ENCODE measurements at places on chromosomes 1 and 21.

GRCh38 chr21:45580576-45581321 lies 38.5 kb upstream of the SLC19A1 start:
- DNase-seq = no peak

DNA sequence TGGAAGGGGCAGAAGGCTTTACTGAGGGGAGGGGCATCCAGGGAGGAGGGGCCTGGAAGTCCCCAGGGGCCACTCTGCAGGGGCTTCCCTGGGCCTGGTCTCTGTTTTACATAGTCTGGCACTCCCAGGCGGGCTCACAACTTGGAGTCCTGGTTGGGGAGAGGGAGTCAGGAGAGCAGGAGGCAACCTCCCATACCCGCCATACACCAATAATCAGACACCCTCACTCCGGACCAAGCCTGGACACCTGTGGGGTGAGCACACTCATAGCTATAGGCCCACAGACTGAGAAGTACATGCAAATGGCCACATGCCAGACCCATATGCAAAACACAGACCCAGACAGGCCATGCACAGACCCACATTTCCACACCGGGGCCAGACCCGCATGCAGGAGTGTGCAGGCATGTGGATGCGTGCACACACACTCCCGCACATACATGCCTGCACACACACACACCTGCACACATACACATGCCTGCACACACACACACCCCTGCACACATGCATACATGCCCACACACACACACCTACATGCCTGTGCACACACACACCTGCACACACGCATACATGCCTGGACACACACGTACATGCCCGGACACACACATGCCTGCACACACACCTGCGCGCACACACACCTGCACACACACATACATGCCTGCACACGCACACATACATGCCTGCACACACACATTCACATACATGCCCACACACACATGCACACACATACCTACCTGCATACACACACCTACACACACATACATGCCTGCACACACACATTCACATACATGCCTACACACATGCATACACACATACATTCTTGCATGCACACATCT lies 89.5 kb upstream of the RUNX3 start:
- no peak for DNase-seq

DNA sequence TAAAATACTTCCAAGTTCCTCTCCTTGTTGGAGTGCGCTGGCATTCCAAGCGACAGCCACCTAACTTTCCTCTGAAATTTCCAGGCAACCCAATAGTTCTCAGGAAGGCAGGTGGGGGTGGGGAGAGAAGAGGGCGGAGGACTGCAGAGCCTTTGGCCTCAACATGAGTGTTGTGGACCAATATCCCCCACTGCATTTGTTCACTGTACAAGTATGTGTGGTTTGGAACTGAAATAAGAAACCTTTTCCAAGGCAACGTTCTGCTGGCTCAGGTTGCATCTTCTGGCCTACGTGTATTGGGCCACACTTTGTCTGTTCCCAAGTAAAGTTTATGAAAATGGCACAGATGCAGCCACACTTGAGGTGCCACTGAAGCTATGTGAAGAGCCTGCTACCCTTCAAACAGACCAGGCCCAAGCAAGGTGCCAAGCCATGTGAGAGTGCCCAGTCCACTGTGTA lies 153.4 kb downstream of the DHRS3 start:
- no peak for DNase-seq

DNA sequence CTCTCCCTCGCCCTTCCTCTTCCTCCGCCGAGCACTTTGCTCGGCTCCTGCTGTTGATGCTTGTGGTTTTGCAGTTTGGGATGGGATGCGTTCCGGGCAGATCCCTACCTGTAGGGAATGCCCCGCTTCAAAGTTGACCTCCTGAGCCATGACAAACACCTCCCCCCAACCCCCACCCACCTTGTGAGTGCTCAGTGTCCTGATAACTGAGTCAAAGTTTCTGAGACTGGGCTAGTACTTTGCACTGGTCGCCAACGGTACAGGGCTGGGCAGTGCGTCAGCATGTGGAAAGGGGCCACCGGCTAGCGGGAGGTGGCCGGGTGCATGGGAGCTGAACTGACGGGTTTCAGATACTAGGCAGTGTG lies 771 bp downstream of the RABGAP1L start:
- DNase-seq = no peak

DNA sequence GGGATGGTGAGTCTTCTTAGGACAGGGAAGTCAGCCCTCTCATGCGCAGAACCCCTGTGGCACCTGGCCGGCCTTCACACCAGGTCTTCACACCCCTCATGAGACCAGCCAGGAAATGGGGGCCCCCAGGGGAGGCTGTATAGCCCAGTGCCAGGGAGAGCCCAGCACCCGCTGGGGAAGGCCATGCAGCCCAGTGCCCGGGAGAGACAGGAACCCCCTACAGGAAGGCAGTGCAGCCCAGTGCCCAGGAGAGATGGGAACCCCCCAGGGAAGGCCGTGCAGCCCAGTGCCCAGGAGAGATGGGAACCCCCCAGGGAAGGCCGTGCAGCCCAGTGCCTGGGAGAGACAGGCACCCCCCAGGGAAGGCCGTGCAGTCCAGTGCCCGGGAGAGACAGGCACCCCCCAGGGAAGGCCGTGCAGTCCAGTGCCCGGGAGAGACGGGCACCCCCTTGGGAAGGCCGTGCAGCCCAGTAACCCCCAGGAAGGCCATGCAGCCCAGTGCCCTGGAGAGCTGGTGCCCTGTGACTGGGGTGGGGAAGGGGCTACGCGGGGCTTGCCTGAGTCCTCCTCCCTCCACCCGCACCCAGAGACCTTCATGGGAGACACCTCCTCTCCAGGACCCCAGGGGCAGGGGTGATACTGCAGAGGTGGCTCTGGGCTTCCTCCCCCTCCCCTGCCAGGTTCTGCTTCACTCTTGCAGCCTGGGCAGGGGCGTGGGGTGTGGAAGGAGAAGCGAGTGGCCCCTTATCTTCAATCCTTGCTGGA lies 110.5 kb upstream of the COL6A1 start:
- no peak for DNase-seq

DNA sequence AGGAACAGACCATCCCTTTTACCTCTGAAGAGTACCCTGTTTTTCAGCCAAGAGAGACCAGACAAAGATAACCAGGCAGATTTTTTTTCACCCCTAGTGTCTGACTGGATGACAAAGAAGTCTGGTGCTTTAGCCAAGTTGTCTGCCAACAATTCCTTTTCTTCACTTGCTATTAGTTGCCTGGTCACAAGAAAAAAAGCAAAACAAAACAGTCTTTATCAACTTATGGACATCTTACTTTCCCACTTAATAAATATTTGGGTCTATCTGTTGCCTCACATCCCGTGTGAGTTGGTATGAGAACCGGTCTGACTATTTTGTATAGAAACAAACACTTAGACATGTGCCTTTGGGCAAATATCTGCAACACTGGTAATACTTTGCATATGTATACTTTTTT lies 662.9 kb downstream of the PLPP3 start:
- no peak for DNase-seq

GRCh38 chr1:59682396-59683080 lies 132.2 kb upstream of the HOOK1 start:
- no peak for DNase-seq

DNA sequence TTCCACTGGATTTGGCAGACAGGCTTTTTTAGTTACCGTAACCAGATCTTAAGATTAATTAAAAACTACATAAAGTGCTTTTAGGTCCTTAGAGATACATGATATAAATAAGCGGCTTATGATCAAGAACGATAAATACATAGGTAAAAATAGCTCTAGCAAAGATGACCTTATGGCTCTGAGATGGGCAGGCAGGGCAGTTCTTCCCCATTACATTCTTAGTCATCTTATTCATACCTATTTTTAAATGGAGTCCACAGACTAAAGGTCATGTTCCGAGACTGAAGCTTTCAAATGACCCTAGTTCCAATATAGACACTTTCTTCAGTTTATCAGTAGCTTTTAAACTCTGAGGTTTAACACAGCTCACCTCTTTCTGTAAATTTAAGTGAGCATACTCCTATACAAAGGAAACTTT lies 4.3 kb downstream of the MCL1 start:
- DNase-seq = no peak

DNA sequence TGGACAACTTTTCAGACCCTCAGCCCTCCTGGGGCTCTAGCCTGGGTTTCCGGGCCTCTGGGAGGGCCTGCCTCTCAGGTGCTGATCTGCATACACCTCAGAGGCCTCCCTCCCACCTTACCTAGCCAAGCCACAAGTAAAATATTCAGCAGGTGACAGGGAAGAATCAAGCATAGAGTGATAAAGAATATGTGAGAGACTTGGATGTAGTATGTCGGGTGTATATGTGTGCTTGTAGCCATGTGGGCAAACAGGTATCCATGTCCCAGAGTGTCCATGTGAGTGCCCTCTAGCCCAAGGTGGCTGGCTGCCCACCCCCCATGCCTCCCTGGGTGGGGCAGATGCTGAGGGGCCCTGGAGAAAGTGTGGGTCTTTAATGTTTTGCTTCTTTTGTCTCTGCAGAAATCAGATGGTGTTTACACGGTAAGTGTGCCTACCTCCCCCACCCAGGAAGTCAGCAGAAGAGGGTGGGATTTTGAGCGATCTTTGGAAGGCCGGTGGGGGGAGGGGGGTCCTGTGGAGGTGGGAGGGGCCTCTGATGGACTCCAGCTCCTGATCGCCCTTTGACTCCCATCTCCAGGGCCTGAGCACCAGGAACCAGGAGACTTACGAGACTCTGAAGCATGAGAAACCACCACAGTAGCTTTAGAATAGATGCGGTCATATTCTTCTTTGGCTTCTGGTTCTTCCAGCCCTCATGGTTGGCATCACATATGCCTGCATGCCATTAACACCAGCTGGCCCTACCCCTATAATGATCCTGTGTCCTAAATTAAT lies 3.4 kb downstream of the FCER1G start:
- no peak for DNase-seq

DNA sequence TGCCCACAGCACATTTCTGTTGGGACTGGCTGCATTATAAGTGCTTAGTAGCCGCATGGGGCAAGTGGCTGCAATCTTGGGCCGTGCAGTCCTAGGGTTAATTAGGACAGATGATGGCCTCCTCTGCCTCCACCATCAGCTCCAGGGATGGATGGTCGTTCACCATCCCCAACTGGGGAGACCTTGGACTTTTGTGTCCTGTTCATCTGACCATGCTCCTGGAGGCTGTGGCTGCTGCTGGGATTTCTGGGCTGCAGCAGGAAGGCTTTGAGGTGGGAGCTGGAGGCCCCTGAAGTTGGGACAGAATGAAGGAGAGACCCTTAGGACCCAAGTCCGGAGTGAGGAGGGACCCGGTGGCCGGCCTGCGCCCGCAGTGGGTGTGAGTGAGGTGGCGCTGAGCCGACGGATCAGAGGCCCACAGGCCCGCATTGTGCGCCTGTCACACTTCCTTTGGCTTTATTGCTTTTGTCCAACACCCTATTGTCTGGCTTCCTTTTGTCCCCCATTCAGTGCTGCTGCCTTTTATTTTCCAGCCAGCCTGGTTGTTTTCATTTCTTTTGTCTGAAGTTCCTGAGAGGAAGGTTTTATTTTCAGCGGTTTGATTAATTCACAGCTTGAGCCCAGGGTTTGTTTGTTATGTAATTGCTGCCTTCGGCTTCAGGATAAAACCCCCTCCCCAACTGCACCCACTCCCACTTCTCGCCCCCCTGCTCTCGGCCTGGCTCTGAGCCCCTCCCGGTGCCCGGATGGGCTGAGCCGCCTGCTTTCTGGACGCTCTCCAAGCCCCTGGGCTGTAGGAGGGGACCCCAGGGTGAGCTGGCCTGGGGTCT lies 35.6 kb downstream of the SOX13 start:
- DNase-seq = no peak

DNA sequence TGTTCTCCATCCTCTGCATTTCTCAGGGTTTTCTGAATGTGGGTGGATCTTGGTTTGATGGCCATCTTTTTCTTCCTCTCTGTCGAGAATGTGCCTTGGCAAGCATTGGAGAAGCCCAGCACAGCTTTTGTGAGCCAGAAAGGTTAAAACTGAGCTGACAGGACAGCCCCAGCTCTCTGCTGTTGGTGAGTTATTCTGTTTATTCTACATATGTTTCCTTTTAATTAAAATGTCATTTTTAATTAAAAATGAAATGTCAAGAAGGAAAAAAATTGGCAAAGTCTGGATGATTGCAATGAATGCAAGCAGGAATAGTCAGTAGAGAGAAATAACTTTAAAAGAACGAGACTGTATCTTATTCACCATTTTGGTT lies 325.8 kb downstream of the PTBP2 start:
- DNase-seq = no peak

DNA sequence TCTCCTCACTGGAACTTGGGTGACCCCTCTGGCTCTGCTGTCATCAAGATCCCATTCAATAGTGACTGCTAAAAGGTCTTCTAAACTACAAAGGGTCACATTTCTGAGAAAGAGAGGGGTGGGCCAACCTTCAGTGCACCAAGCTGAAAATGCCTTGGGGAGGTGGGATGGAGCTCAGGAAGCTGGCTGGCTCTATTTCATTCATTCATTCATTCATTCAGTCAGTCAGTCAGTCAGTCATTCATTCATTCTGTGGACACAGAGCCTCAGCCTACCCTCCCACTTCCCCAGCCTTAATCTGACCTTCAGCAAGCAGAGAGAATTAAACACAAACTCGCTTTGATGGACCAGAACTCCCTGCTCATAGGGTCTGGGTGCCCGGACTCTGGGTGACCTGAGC lies 11.7 kb downstream of the RUNX3 start:
- no peak for DNase-seq

DNA sequence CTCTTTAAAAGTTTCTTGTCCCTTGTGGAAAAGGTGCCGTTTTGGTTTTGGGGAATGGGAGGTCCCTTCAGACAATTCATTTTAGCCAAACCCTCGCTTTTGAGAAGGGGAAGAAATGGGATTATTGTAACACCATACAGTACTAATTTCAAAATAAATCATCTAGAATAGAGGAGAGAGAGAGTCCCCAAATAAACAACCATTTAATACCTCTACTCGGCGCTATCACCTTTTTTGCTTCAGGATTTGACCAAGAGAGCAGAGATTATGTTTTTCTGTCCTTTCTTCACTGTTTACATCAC lies 770 bp upstream of the RC3H1 start:
- DNase-seq = no peak

DNA sequence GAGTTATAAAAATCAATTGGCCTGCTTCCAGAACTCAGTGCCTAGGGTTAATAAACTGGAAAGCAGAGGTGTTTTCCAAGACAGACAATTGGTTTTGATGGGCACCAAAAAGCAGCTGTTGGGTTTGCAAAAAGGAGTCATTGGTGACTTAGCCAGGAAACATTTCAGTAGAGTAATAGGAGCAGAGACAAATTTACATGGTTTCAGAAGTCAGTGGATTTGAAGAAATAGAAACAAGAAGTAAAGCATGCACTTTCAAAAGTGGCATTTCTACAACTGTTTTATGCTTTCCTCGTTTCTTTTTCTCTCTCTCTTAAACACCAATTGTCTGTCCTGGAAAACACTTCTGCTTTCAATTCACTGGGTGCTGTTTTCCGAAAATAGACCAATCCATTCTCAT lies 87.8 kb downstream of the GLUL start:
- DNase-seq = no peak
